ENCODE measurements at places on chromosomes 7 and 10.
A peak's percentile ranks its signal among the peaks of the same experiment; 100 is the strongest.

DNA sequence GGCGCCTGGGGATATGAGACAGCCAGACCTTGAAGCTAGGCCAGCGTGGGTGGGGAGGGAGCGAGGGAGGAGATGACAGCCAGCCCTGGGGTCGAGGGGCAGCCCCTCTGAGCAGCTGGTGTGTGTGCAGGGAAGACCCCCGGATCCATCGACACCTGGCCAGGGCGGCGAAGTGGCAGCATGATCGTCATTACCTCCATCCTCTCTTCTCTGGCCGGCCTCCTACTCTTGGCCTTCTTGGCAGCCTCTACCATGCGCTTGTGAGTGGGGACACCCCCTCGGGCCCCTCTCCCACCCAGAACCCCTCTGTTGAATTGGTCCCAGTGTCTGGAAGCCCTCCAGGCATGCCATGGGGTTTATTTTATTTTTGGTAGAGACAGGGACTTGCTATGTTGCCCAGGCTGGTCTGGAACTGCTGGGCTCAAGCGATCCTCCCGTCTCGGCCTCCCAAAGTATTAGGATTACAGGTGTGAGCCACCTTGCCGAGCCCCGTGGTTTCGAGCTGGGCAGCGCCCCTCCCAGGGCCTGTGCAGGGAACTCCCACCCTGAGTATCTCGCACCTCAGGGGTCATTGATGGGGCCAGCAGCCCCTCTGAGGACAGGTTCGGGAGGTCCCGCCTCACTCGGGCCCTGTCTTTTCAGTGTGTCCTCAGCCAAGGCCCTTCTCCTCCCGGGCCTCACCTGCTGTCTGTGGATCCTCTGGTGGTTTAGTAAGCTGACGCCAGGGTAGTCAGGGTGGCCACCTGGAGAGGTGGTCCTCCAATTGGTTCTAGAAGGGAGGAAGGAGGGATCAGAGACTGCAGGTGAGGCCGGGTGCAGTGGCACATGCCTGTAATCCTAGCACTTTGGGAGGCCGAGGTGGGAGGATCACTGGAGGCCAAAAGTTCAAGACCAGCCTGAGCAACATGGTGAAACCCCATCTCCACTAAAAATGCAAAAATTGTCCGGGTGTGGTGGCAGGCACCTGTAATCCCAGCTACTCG lies 3.8 kb downstream of the UPK3B start:
- no peak for DNase-seq

- no peak for DNase-seq
Observed at GRCh38 chr10:125300937-125301336, 140.6 kb upstream of the CTBP2 start.

DNA sequence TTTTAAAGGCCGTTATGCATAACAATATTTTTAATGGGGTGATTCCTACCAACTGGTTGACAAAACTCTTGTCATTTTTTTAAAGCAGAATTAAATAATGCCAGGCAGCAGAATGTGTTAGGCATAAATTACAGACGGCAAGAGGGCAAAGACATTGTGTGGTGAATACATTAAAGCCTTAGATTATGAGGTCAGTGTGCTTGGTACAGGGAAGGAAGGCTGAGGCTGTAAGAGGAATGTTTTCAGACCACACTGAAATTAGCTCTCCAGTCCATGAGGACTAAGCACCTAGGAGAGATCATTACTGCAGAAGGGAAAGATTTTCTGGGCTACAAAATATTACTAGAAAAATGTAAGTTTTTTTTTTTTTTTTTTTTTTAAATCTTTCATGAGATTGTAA lies 312.8 kb upstream of the PRKCQ start:
- no peak for DNase-seq

DNA sequence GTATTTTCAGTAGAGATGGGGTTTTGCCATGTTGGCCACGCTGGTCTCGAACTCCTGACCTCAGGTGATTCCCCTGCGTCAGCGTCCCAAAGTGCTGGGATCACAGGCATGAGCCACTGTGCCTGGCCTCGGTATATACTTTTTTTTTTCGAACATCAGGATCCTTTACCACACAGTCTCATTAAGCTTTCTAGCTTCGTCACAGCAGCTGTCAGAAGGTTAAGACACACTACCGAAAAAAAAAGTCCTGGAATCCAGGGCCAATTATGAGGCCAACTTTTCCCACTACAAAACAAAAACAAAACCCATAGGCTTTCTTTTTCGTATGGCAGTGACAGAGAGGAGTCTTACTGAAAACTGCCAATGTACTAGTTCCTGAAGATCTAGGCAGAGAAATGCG lies 30.7 kb downstream of the ZC3HC1 start:
- DNase-seq = no peak

GRCh38 chr10:90276894-90277475 lies 575.6 kb downstream of the KIF20B start:
- DNase-seq = no peak

GRCh38 chr10:96505150-96506136 lies 8.3 kb downstream of the TLL2 start:
- DNase-seq = no peak

GRCh38 chr7:34879871-34880270 lies 157.4 kb downstream of the DPY19L1 start:
- no peak for DNase-seq

DNA sequence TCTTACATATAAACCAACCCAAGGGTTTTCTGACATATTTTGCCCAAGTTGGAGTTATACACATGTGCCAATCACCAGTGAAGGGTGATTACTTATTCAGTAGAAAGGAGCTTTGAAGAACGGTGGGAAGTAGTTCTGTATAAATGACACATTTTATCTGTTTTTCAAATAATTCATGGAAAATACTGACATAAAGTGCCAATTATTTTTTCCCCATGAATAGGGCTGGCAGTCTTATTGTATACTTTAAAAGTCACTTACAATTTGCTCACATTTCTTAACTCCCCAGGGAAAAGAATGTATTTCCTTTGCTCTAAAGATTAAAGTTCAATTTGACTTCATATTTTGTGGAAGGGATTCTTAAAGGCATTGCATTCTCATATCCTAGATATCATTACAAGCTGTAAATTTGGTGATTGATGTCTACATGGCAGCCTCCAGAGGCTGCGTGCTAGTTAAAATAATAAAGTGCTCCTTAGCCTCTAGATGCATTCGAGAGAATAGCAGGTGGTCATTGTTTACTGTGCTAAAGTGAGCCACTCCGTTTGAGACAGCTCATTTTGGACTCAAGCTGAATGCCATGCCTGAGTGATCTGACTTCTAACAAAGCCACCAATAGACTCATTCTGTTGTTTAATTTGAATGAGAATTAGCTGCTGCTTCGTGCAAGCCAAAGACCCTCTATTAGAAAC lies 148.8 kb upstream of the NRP1 start:
- DNase-seq = peak; percentile 65

- no peak for DNase-seq
Observed at GRCh38 chr7:141697211-141697871, 4.6 kb downstream of the DENND11 start.
